Activated CD8-positive, alpha-beta T cell treated with anti-CD3 and anti-CD28 coated beads for 36 hours (primary cell): ENCODE measurements at places on chromosomes 12 and 14. TPM values are rescaled to one million over a fixed set of nuclear protein-coding genes. Genes with fewer than 3 reads are reported as not detected.

The PAX9 gene
- not detected for total RNA-seq

The KRT79 gene
- total RNA-seq: 0.87 TPM

The LYZ gene
- not detected for total RNA-seq

The IL23A gene
- total RNA-seq: 41.3 TPM

The CCDC184 gene
- 0.34 TPM for total RNA-seq

The SIX4 gene
- total RNA-seq: not detected

The FSCB gene
- not detected for total RNA-seq

The KRT83 gene
- not detected for total RNA-seq

The MYO1H gene
- not detected for total RNA-seq

The GOLGA5 gene
- 13.3 TPM for total RNA-seq

The SLC5A8 gene
- total RNA-seq: not detected

The COCH gene
- total RNA-seq: 5.8 TPM

The TEX52 gene
- 0.36 TPM for total RNA-seq

The WBP11 gene
- 130 TPM for total RNA-seq

The GLI1 gene
- 0.20 TPM for total RNA-seq

The PUS7L gene
- 16.7 TPM for total RNA-seq

The RPGRIP1 gene
- not detected for total RNA-seq
